ENCODE measurements at places on chromosomes 12 and 14.

DNA sequence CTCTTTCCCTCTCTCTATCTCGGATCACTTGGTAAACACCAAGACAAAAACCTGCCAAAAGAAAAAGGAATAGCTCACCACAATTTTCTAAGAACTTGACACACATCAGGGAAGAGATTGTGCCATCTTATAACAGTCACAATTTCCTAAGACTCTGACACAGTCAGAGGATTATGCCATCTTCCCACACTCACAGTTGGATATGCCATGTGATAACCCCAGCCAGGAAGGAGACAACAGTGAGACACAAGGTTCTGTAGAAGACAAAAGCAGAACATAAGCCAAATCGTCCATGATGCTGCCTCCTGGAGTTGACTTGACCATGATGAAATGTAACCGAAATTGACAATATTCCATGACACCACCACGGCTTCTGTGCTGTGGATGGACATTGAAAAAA lies 2.8 kb upstream of the CLEC9A start:
- peak; percentile 9 for DNase-seq

DNA sequence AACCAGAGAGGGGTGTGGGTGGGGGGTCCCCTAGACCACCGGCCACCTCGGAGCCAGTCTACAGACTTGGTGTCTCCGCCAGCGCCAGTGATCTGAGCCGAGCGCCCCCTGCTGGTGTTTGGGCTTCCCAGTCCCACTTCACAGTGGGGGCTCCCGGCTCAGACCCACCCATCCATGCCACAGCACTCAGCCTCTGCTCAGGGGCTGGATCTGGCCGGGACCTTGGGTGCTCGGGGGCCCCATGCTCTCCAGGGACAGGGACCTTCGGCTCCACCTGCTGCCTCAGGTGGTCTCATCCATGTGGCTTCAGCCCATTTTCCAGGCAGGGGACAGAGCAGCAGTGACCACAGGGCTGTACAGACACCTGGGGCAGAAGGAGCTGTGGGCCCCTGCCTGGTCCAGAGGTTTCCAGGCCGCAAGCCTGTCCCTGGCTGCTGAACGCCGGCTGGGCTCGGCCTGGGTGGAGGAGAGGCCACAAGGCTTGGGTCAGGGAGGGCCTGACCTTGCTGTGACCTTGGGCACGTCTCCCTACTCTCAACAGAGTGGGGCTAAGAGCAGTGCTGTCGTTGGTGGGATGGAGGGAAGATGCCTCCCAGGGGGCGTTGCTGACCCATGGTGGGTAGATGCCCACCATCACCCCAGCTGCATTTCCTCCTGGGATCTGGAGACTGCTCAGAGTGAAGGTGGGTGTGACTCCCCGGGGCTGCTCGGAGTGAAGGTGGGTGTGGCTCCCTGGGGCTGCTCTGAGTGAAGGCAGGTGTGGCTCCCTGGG lies 86.3 kb downstream of the KIF26A start:
- DNase-seq, result no peak

DNA sequence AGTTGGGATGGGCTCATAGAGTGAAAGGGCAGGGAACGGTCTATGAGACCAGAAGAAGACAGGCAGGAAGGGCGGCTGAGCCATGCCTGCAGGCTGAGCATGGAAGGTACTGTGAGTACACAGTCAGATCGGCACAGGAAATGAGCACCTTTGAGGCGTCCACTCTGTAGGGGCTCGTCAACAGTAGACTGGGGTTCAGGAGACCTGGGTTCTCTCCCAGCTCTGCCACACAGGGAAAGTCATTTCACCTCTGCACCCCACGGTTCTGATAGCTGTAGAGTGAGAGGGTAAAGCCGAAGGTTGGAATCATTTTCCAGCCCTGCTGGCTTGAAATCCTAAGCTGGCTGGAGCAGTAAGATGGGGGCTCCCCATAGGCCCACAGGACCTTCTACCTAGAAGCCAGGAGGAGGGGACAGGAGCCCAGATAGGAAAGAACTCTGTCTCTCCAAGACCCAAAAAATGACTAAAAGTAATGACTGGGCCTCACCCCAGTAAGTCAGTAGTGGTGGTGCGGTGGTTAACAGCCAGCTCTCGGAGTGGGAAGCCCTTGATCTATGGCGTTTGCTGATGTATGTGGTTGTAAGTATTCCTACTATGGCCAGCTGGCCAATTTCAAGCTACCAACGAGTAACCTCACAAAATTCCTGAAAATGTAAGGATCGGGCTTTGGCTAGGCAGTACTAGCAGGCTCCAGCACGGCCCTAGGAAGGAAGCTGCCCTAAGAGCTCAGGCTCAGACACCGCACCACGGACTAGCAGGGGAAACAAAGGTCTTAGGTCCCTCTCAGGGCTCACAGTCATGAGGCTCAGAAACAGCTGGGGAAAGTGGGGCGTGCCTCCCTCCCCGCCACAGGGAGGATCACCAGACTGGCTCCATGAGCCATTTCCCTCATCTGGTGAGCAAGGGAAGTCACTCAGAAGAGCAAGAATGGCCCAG lies 10.3 kb upstream of the CD27 start:
- DNase-seq, result no peak

- DNase-seq, result no peak
Observed at GRCh38 chr14:46198676-46199075, 452.9 kb downstream of the RPL10L start.

DNA sequence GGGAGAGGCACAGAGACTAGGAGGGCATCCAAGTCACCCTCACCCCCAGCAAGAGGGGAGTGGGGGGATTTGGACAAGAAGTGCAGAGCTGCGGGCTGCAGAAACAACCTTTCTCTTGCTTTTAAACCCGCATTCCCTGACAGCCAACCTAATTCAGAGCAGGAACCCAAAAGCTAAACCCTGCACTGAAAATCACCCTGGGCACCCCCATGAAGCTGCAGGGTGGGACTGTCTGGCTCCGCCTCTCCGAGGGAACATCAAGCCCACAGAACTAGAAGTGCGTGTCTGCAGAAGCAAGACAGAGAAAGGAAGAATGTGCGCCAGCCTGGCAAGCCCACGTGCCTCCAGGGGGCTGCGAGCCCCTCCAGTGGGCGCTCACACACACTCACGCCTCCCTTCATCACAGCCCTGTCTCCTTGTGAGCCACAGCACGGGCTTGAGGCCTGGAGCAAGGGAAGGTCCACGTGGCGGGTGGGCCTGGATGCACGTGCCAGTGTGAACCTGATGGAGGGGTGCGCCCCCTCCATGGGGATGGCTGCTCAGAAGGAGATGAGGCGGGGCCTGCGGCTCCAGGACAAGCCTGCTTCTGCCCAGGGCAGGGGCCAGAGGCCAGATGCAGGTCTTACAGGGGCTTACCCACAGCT lies 27.8 kb upstream of the PNMA1 start:
- DNase-seq, result peak; percentile 34

DNA sequence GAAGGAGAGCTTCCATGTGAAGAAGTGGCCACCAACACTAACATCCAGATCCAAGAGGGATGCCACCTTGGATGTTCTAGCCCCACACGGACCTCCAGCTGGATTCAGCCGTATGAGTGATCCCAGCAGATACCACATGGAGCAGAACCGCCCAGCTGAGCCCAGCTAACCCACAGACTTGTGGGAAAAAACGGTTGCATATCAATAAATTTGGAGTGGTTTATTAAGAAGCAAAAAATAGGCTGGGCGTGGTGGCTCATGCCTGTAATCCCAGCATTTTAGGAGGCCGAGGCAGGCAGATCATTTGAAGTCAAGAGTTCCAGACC lies 11.9 kb upstream of the IFT81 start:
- no peak for DNase-seq

DNA sequence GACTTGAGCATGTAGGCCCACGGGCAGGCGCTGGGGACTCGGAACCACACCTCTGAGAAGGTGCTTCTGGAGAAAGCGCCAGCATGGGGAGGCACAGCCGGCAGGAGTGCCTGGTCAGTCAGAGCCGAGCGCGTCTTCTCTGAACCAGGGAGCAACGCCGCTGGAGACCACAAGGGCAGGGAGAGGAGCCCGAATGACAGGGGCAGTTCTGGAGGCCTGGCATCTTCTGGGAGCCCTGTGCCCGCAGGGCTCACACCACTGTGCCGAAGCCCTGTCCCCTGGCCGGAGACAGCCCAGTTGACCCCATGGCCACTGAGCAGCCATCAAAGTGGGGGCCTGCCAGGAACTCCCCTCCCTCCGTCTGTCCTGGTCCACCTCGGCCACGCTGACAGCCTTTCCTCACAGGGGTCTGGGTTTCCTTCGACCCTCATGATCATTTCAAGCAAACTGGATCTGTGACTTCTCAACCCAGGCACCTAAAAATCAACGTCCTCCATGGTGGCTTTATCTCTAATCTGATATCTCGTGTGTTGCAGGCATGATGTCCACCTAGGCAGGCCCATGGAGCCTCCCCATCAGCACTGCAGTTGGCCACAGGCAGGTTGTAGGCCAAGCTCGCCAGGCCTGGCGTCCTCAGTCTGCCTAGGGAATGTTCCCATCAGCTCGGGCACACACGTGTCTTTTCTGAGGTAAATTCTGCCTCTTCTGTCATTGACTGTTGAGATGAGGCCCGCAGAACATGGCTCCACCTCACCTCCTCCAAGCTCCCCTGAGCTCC lies 299.3 kb upstream of the RTL1 start:
- no peak for DNase-seq

DNA sequence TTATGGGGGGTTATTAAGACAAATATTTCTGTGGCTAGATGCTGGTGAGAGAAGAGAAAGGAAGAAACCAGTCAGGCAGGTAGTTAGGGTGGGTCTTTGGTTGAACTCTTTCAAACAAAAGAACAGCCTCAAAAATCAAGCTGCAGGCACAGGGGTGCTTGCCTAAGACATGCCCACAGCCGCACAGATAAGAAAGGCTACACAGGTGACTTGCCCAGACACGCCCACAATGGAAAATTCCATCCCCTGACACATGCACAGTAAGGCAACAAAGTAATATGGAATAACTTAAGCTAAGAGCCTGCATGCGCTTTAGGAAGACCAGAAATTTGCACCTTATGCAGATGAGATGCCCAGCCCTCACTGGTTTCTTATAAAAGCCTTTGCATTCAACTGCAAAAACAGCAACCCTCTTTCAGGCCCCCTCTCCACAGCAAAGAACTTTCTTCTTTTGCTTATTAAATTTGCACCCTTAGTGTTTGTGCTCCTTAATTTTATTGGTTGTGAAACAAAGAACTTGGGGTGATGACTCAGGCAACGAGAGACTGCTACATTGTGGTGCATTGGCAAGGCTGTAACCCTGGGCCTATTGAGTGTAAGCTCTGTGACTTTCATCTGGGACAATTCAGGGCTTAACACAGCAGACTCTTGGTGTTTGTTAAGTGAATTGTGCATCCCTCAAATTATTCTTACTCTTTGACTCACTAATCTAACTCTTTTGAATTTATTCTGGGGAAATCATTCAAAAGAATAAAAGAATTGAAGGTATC lies 149.4 kb downstream of the RPAP3 start:
- DNase-seq, result no peak

- DNase-seq, result peak; percentile 79
Observed at GRCh38 chr12:1644534-1645438, 15.8 kb downstream of the WNT5B start.

DNA sequence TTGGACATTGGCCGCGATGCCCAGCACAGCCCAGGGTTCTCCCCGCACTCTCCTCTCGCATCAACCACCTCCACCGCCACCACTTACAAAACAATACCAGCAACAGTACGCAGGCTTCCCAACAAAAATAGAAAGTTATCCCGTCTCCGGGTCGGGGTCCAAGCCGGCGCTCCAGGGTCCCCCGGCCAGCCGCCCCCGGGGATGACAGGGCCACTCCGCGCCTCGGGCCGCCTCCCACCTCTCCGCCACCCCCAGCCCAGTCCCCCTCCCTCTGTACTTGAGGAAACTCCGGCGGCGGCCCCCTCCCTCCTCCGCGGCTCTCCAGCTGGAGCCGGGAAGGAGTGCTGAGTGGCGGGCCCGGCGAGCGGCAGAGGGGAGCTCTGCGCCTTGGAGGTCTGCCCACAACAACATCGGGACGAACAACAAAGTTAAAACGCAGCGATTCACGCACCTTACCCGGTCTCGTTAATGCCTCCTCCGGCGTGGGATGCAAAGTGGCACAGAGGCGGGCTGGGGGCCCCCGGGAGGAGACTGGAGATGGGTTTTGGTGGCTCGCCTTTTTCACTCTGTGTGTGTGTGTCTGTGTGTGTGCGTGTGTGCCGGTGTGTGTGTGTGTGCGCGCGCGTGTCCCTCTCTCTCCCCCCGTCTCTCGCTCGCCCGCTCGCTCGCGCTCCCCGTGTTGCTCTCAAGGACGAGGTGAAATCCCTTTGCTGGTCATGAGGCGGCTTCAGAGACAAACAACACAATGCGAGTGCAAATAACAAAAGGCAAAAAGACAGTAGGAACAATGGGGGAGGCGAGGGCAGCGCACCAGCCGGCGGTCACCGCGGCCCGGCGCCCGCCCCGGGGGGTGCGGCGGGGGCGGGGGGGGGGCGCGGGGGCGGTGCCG lies 386.8 kb downstream of the BCAT1 start:
- DNase-seq, result peak; percentile 23
